ENCODE measurements at places on chromosomes 3 and 15. TPM values are rescaled to one million over a fixed set of nuclear protein-coding genes. Genes with fewer than 3 reads are reported as not detected.

DNA sequence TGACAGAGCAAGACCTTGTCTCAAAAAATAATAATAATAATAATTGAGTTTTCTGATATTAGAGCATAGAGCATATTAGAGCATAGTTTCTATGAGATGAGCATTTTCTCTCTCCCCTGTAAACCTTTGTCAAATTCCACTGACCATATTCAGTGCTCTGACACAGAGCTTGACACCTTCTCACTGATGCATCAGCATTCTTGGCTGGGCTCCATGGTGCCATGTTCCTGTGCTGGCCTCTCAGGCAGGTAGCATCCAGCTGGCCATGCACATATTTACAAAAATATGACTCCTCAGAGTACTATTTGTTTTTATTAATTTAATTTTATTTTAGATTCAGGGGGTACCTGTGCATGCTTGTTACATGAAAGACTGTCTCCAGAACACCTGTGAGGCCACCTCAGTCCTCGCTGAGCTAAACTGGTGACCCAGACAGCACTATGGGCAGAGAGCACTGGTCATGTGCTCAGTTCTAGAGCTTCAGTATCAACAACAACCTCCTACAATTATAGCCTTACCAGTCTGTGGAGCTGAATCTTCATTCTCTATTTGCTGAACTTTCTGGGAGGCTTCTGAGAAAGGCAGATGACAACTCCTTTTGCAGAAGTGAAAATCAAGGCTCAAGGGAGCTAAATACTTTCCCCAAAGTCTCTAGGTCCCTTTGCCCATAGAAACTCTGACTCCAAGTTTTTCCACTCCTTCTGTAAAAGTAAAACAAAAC lies 21.6 kb upstream of the SLC28A2 start:
- H3K27ac ChIP-seq: no peak overlapping the region
- no peak for DNase-seq
- no peaks in the 10 kb centered on the region for H3K36me3 ChIP-seq
- no peak overlapping the region for H3K4me3 ChIP-seq
- no peaks in the 10 kb centered on the region for H3K4me1 ChIP-seq

DNA sequence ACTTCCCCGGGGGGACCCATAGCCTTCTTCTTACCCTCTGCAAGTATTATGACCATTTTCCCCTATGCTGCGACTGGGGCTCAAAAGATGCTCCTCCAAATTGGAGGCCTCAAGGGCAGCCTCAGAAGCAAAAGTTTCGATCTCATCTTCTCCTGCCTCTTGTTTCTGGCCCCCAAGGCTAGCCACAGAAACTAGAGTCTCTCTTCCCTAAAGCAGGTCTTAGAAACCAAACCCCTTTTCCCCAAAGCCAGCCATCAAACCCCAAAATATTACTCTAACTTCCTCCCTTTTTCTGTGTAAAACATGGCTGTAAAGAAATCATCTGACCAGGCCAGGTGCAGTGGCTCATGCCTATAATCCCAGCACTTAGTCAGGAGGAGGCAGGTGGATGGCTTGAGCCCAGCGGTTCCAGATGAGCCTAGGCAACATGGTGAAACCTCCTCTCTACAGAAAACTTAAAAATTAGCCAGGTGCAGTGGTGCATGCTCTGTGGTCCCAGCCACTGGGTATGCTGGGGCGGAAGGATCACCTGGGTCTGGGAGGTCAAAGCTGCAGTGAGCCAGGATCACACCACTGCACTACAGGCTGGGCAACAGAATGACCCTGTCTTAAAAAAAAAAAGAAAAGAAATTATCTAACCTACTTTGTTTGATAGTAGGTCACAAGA lies 36.7 kb upstream of the MFGE8 start:
- no peak overlapping the region for H3K4me3 ChIP-seq
- DNase-seq: no peak
- H3K27me3 ChIP-seq: no peaks in the 10 kb centered on the region
- H3K36me3 ChIP-seq: no peaks in the 10 kb centered on the region
- no peak overlapping the region for H3K27ac ChIP-seq

GRCh38 chr15:44193651-44194322 lies 1.3 kb downstream of the FRMD5 start:
- no peak for DNase-seq
- no peak overlapping the region for H3K27ac ChIP-seq
- no peaks in the 10 kb centered on the region for H3K36me3 ChIP-seq
- peaks cover 6% of the 10 kb centered on the region for H3K4me1 ChIP-seq

- no peak overlapping the region for H3K4me3 ChIP-seq
- H3K27ac ChIP-seq: no peak overlapping the region
- no peak for DNase-seq
- H3K4me1 ChIP-seq: peaks cover 5% of the 10 kb centered on the region
Observed at GRCh38 chr15:69120732-69121131, 39.7 kb upstream of the GLCE start.

GRCh38 chr3:3087279-3087678 lies 22.9 kb downstream of the IL5RA start:
- no peak overlapping the region for H3K4me3 ChIP-seq
- H3K4me1 ChIP-seq: no peaks in the 10 kb centered on the region
- no peaks in the 10 kb centered on the region for H3K27me3 ChIP-seq
- no peak for DNase-seq

- peaks cover 5% of the 10 kb centered on the region for H3K4me1 ChIP-seq
- H3K36me3 ChIP-seq: no peaks in the 10 kb centered on the region
- DNase-seq: peak; percentile 55
- no peak overlapping the region for H3K27ac ChIP-seq
- no peaks in the 10 kb centered on the region for H3K27me3 ChIP-seq
- H3K4me3 ChIP-seq: no peak overlapping the region
Observed at GRCh38 chr3:20054549-20054987, 14.3 kb downstream of the KAT2B start.

GRCh38 chr15:36389107-36389506 lies 190.3 kb upstream of the CDIN1 start:
- no peak overlapping the region for H3K4me3 ChIP-seq
- no peaks in the 10 kb centered on the region for H3K4me1 ChIP-seq
- H3K27ac ChIP-seq: no peak overlapping the region
- H3K27me3 ChIP-seq: no peaks in the 10 kb centered on the region
- no peak for DNase-seq

- no peak overlapping the region for H3K4me3 ChIP-seq
- H3K27ac ChIP-seq: no peak overlapping the region
- DNase-seq: no peak
- no peaks in the 10 kb centered on the region for H3K27me3 ChIP-seq
Observed at GRCh38 chr3:82474711-82475110, 713.3 kb upstream of the GBE1 start.

- no peak overlapping the region for H3K4me3 ChIP-seq
- H3K36me3 ChIP-seq: no peaks in the 10 kb centered on the region
- H3K4me1 ChIP-seq: no peaks in the 10 kb centered on the region
Observed at GRCh38 chr15:80679167-80679803, 15.8 kb upstream of the ABHD17C start.

DNA sequence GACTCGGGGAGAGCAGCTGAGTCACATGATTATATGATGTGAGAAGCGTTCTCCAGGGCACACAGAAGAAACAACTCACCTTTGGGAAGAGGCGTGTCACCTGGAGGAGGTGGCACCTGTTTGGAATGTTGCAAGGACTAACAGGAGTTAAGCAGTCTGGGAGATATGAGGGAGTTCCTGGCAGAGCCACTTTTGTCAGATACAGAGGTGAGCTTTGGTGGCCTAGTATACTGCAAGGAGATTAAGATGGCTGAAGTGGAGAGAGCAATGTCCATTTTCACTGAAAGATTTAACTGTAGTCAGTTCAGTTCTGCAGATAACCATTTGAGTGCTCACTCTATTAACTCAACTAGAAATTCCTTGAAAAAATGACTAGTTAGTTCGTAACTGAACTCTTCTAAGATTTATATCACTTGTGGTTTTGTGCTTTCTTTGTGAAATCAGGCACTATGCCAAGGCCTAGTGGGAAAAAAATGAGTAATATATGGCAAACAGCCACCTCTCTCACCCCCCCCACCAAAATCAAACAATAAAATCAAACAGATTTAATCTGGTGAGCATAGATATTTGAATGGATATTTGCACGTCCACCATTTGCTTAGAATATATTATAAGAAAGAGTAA lies 61.3 kb downstream of the CRYBG3 start:
- no peaks in the 10 kb centered on the region for H3K4me1 ChIP-seq
- H3K36me3 ChIP-seq: no peaks in the 10 kb centered on the region
- no peak for DNase-seq

- H3K27me3 ChIP-seq: no peaks in the 10 kb centered on the region
- H3K4me1 ChIP-seq: no peaks in the 10 kb centered on the region
- H3K4me3 ChIP-seq: no peak overlapping the region
- H3K36me3 ChIP-seq: no peaks in the 10 kb centered on the region
- no peak for DNase-seq
Observed at GRCh38 chr3:146065573-146066006, 95.4 kb downstream of the PLOD2 start.

- no peak overlapping the region for H3K4me3 ChIP-seq
- H3K27ac ChIP-seq: no peak overlapping the region
- no peaks in the 10 kb centered on the region for H3K36me3 ChIP-seq
- H3K4me1 ChIP-seq: peaks cover 16% of the 10 kb centered on the region
Observed at GRCh38 chr3:37096288-37096687, 78.1 kb downstream of the LRRFIP2 start.

GRCh38 chr15:65930134-65930533 lies 60.8 kb downstream of the RAB11A start:
- H3K4me3 ChIP-seq: no peak overlapping the region
- H3K36me3 ChIP-seq: no peaks in the 10 kb centered on the region
- no peak overlapping the region for H3K27ac ChIP-seq
- no peak for DNase-seq
- no peaks in the 10 kb centered on the region for H3K4me1 ChIP-seq
- H3K27me3 ChIP-seq: no peaks in the 10 kb centered on the region

DNA sequence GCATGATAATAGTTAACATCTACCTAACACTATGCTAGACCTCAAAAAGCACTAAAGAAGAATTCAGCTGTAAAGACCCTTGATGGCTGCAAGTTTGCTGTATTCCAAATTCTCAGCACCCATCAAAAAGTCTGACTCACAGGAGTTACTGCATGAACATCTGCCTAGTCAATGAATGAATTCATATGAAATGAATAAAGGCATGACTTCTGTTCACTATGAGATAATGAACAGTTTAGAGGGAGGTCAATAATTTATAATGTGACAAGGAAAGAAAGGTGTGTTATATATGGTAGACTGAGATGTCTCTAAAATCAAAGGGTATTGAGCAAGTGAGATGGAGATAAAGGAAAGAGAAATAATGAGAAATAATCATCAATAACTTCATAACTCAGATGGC lies 508.2 kb upstream of the TGFBR2 start:
- DNase-seq: no peak
- H3K36me3 ChIP-seq: no peaks in the 10 kb centered on the region
- H3K27me3 ChIP-seq: no peaks in the 10 kb centered on the region
- H3K27ac ChIP-seq: no peak overlapping the region
- H3K4me1 ChIP-seq: no peaks in the 10 kb centered on the region

DNA sequence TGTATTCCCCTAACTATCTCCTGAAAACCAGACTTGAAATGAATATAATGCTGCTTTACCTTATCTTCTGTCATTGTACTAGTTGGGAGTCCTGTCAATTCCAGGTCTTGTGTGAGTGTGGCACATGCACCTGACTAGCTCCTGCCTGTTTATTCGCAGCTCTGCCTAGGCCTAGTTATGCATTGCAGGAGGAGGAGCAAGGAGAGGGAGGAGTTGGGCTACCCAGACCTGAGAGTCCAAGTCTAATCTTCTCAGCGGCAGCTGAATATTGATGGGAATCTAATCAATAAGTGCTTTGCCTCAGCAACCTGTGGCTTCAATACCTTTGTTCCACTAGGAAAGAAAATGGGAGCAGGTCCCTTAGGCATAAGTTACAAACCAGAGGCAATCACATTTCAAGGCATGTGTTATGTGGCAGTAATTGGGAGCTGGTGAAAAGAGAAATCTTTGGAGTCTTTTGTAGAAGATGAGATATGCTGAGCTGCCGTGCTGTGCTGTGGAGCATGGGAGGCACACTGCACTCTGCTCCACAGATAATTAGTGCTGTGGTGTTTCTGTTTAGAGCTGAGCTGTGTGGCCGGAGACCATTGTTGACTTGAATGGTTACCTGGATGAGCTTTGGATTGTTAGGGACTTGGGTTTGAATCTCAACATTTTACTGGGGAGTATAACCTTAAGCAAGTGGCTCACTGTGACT lies at the start of gene SLC2A2:
Gene SLC2A2, minus strand, starts transcription at position 124 of the 697 bp plus-strand sequence. Its CDS starts 50 bp downstream, at position 74.
- H3K27ac ChIP-seq: peak within 1 kb of the TSS; percentile 68
- peak within 1 kb of the TSS; percentile 67 for H3K4me3 ChIP-seq
- H3K27me3 ChIP-seq: no peaks in the 10 kb centered on the region

DNA sequence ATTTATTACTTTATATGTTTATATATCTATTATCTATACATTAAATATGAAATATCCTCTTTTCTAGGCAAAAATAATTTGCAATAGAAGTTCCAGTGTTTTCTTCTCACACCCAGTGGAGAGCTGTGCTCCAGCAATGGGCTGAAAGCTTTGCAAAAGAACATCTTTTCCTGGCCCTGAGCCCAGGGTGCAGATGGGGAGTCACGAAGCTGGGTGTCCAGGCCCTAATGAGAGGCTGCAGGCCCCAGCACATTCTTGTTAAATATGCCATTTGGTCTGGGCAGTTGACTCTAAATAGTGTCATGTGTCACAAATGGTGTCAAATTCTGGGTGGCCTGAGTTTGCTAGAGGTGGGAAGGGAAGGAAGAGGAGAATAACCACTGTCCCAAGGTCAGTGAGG lies 5.7 kb downstream of the NTRK3 start:
- no peak for DNase-seq
- peaks cover 3% of the 10 kb centered on the region for H3K4me1 ChIP-seq
- no peak overlapping the region for H3K4me3 ChIP-seq
- peaks cover 11% of the 10 kb centered on the region for H3K27me3 ChIP-seq

DNA sequence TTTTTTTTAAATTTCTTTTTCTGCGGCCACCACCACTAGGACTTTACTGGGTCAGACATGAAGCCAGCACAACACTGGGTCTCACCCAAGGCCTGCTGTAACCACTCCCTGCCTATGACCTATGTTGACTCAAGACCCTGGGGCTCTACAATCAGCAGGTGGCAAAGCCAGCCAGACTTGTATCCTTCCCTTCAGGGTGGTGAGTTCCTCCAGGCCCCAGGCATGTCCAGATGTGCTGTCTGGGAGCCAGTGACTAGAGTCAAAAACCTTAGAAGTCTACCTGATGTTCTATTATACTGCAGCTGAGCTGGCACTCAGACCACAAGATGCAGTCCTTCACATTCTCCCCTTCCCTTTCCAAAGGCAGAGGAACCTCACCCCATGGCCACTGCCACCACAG lies 31.6 kb upstream of the CLDN18 start:
- H3K4me1 ChIP-seq: no peaks in the 10 kb centered on the region
- no peak overlapping the region for H3K4me3 ChIP-seq
- no peaks in the 10 kb centered on the region for H3K36me3 ChIP-seq
- no peak overlapping the region for H3K27ac ChIP-seq
- H3K27me3 ChIP-seq: no peaks in the 10 kb centered on the region

GRCh38 chr3:30222441-30222840 lies 384.0 kb upstream of the TGFBR2 start:
- peaks cover 11% of the 10 kb centered on the region for H3K4me1 ChIP-seq
- H3K36me3 ChIP-seq: no peaks in the 10 kb centered on the region
- no peak overlapping the region for H3K27ac ChIP-seq
- no peak overlapping the region for H3K4me3 ChIP-seq
- no peak for DNase-seq

The POLR2M gene
- 17.7 TPM for total RNA-seq

The HOMER2 gene
- total RNA-seq: 59.2 TPM

The C3orf22 gene
- total RNA-seq: not detected

The RETNLB gene
- total RNA-seq: not detected

The NUTM1 gene
- not detected for total RNA-seq

The SPTSSB gene
- not detected for total RNA-seq

The DLEC1 gene
- not detected for total RNA-seq

The THBS1 gene
- 29.0 TPM for total RNA-seq

The ADAMTSL3 gene
- 7.5 TPM for total RNA-seq

The C3orf49 gene
- not detected for total RNA-seq

The DNAH12 gene
- total RNA-seq: under 0.01 TPM
